ENCODE measurements at places on chromosomes 3 and 15.
A peak's percentile ranks its signal among the peaks of the same experiment; 100 is the strongest.

DNA sequence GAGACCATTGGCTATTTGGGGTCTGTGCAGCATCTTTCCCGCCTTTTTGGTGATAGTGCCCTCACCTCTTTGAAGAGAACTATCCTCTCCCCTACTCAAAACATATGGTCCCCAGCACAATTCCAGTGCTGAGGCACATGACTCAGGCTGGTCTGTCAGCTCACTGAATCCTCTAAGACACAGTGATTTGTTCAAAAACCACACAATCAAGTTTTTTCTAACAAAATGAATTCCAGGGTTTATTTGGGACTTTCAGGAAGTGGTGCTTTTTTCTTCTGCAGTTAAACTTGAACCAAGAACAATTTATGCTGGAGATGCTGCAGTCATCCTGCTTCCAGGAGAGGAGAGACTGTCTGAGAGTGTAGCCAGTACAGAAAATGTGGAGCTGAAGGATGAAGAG, 142.5 kb upstream of the LMCD1 start:
- no peak for DNase-seq

- DNase-seq: peak; percentile 81
Measured at GRCh38 chr3:156477323-156477722, 77.6 kb downstream of the SSR3 start.

DNA sequence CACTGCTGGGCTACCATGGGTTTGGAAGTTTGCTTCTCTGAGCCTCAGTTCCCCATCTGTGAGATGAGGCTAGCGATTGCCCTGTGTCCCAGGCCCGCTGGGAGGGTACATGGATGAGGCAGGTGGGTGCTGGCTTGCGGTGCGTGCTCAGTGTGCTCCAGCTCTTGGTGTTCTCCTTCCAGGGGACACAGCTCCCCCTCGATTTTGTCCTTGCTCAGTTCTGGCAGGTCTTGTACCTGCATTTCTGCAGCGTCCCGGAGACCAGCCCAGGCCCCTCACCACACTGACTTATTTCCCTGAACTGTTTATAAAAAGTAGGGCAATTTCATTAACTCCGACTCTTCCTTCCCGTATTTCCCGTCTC, 95.4 kb downstream of the TBC1D2B start:
- no peak for DNase-seq

DNA sequence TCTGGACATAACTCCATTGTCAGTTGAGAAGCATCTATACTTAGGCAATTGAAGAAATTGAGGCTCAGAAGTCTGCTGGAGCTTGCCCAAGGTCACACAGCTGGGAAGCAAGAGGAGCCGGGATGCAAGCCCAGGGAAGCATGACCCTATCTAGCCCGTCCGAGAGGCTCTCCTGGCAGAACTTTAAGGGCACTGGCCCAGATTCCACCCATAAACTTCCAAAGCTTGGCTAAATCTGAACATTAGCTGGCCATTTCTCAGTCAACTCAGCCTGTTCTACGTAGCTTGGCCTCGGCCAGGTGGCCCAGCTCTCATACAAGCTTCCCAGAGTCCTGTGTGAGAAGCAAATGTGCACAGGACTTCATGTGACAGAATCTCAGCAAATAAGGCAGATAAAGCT, 75.8 kb downstream of the LRIG1 start:
- peak; percentile 41 for DNase-seq

All from foreskin fibroblast (primary cell).